ENCODE measurements at places on chromosomes 7 and 10.

- DNase-seq: no peak
Measured at GRCh38 chr7:47472444-47473157, 109.3 kb downstream of the TNS3 start.

GRCh38 chr10:113539789-113540188, 13.1 kb upstream of the HABP2 start:
- DNase-seq: no peak

DNA sequence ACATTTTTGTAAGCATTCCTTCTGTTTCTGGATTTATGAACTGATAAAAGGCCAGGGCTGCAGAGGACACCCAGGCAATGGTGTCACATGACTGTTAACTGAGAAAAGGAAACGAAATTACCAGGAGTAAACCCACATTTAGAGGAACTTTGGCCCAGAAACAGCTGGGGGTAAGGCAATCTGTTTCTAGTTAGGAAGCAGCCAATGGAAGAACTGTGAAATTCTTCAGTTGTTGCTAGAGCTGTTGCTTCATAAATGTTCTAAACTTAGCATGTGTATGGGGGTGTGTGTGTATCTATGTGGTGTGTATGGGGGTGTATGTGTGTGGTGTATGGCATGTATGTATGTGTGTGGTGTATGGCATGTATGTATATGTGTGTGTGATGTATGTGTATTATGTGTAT, 11.8 kb upstream of the PDCD4 start:
- no peak for DNase-seq

DNA sequence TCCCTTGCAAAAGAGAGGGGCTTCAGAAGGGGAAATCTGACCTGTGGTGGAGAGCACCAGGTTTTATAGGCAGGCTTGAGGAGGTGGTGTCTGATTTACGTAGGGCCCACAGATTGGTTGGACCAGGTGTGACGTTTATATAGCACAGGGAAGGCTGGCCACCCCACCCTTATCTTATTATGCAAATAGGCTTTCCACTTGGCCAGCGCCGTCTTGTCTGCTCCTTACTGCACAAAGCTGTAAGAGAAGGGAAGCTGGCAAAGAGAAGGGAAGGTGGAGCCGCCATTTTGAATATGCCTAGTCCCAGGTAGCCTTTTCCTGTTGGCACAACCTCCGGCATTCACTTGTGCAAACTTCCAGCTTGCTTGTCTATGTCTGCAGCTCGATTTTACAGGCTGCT, 221.4 kb downstream of the GATA3 start:
- no peak for DNase-seq

- no peak for DNase-seq
Measured at GRCh38 chr10:120735773-120736371, 115.3 kb upstream of the WDR11 start.

DNA sequence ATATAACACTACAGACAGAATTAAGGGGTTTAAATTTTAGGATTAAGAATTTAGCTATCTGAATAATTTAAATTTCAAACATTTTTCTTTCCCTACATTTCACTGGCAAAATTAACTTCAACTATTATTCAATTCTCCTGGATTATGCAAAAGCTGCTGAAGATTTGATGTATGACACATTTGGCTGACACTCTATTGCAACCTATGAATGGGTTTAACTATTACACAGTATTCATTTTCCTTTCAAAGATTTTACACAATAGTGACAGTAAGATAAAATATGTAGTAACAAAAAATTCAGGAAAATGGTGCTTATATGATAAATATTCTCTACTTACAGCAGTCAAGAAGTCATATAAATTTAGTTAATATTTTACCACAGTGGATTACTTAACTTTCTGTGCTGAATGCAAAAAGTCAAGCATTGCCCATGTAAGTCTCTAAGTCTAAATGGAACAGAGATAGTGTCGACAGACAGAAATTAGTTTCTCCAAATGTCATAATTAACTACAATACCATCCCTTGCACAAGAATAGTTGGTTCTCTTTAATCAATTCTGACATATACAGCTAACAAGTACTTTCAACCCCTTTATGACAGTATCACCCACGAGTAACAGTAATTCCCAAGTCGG, 194.1 kb upstream of the FRMD4A start:
- no peak for DNase-seq

- DNase-seq: no peak
Measured at GRCh38 chr7:27295236-27295635, 52.6 kb downstream of the EVX1 start.

DNA sequence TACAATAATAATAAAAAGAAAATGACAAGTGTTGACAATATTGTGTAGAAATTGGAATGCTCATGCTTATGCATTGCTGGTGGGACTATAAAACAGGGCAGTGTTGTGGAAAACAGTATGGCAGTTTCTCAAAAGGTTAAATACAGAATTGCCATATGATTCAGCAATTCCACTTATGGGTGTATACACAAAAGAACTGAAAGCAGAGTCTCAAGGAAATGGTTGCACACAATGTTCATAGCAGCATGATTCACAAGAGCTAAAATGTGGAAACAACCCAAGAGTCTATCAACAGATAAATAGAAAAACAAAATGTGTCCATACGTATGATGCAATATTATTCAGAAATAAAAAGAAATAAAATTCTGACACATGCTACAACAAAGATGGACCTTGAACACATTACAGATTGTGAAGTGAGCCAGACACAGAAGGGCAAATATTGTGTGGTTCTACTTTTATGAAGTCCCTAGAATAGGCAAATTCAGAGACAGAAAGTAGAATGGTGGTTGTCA, 64.8 kb upstream of the GRM8 start:
- DNase-seq: no peak

- DNase-seq: no peak
Measured at GRCh38 chr10:62171791-62172190, 96.9 kb downstream of the RTKN2 start.

DNA sequence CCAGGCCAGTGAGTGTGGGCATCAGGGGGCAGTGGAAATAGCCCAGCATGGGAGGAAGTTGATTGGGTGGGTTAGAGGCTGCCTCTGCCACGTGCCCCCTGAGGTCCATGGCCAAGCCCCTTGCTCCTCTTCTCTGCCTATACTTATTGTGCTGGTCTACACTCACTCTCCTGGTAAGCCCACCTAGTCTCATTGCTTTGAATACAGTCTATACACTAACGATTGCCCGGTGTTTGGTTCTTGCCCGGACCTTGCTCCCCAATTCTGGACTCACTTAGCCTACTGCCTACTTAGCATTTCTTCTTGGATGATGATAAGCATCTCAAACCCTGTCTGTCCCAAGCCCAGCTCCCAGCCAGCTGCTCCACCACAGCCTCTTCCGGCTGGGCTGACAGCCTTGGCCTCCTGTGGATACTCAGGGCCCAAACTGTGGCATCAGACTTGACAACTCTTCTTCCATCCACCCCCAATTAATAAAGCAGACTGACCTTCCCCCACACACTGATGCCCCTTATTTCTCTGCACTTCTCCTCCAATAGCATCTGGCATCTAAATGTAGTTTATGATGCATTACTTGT, 10.1 kb downstream of the LRRC18 start:
- no peak for DNase-seq

DNA sequence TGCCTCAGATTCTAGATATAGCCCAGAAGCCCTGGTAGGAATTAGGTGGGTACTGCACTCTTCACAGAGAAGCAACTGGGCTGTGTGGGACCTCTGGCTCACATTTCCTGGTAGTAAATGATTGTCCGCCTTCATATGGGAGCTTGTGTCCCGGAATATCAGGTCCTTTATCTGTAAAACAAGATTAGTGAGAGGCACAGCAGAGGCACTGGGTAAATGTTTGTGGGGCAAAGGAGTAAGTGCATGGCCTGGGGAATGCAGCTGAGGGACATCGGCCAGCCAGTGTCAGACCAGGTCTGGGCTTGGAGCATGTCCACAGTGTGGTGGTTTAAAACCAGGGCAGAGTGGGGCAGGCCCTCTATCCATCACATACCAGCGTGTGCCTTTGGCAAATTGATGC, 323.3 kb upstream of the ZMIZ1 start:
- DNase-seq: no peak

- DNase-seq: no peak
Measured at GRCh38 chr10:122463466-122464249, 2.3 kb downstream of the HTRA1 start.

DNA sequence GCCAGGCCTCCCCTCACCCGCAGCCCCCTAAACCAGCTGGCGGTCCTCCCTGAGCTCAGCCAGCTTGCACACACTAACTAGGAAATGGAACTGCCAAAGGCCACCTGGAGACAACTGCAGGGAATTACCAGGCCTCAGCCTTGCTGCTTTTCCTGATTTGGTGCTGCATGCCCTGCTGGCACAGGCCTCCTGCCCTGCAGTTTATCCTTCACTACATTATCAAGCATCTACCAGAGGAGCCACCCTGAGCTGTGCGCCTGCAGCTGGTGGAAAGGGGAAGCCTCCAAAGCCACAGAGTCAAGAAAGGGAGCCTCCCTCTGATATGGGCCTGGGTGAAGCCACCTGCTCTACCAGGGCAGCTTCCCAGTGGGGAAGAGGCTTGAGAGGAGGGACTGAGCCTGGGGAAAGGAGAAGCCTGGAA, 139.8 kb downstream of the GRID1 start:
- DNase-seq: no peak

DNA sequence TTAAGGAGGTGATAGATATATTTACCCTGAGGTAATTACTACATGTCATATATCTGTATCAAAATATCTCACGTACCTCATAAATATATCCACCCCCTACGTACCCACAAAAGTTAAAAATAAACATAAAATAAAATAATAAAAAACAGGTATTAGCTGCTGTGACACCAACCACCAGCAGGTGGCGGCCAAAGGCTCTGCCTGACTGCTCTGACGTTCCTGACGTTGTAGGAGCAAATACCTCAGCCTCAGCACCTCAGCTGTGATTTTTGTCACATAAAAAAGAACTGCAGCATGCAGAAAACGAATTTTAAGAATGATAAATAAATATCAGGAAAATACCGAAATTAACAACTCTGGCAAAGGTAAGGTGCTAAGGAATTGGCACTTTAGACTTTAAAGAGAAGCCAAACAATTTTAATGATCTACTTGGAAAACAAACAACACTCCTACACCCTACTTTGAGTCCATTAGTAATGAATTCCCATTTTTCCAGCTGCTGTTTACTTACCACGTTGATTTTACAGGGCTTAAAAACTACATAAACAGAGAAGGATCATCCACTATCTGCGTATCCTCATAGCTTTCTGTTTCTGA, 125.4 kb upstream of the TARP start:
- peak; percentile 62 for DNase-seq

GRCh38 chr10:47325303-47326291, 3.3 kb downstream of the GDF2 start:
- DNase-seq: no peak

DNA sequence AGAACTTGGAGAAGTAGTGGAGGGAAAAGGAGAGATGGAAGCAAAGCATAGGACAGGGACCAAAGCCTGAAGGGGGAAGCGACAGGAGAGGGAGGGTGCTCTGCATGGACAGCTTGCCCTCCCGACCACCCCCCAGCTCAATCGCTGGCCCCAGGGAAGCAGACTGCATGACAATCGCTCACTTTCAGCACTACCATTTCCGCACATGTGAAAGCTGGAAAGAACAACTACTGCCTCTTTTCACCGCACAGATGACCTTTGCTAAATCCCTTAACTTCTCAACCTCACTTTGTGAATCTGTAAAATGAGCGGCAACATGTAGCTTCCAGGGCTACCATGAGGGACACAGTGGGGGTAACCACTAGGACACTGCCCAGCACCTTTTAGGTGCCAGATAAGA, 17.1 kb downstream of the VOPP1 start:
- no peak for DNase-seq

DNA sequence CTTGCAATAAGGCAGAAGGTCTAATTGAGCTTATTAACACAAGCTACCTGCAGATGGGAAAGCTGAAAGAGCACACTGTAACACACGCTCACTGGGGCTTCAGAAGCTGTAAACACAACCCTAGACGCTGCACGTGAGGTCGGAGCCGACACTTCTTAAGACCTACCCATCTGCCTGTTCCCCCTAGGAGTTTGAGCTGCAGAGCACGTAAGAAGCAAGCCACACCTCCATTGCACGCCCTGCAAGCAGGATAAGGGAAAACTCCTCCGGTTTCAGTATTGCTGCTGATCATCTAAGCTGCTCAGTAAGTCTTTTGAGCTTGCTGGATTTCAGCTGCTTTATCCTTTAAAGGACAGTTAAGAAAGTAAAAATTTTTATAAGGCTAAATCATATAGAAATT, 244.0 kb upstream of the ZWINT start:
- no peak for DNase-seq

- no peak for DNase-seq
Measured at GRCh38 chr7:30976381-30976780, 12.6 kb downstream of the GHRHR start.

DNA sequence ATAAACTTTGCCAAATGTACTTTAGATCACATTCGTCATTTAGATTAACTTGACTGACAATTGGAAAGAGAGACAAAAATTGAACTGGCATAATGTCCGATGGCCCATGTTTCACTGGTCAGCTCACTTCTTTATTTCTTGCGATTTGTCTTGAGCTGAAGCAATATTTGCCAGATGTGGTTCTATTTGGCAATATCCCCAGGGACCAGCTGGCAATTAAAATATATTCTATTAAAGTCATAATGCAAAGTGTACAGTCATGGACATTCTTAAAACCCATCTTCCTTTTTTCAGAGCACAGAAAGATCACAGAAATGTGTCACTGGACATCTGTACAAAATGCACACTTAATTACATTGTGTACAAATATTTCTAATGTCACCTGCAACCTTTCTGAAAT, 26.3 kb downstream of the NEBL start:
- no peak for DNase-seq

DNA sequence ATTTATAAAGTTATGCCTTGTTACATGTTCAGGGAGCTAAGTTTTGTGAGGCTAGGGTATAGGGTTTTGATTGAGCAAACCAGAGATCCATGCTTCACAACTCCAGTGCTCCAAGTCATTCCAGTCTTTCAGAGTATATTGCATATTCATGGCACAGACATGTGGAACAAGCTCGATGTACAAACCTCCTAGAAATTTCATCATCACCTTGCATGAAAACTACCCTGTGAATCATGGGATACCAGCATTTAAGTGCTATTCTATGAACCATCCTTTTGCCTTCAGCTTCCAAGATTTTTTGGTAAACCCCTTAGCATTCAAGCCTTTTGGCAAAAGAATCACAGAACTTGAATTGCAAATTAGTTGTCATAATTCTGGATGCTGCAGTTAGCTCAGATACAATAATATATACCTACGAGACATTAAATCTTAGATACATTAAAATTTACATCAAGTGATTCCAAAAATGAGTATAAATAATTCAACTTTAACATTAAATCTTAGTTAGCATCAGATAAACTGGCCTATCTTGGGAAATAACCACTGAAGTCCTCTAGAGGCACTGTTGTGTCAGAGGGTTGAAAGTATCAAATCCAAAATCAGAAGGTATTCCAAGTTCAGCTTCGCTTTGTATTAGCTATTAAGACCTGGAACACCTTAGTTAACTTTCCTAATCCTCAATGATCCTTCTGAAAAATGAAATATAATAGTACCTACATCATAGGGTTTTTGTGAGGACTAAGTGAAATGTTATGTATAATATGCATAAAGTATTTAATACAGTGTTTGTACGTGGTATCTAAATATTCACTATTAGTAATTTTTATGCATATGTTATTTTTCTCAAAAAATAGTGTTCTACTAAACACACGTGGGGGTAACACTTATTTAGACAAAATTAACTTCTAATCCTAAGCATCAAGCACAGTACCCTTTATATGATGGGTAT, 55.5 kb upstream of the CABCOCO1 start:
- DNase-seq: no peak

- DNase-seq: no peak
Measured at GRCh38 chr7:1689311-1689710, 19.2 kb downstream of the ELFN1 start.
